COLO829 (cell line): ENCODE measurements at places on chromosomes 7 and 10.

DNA sequence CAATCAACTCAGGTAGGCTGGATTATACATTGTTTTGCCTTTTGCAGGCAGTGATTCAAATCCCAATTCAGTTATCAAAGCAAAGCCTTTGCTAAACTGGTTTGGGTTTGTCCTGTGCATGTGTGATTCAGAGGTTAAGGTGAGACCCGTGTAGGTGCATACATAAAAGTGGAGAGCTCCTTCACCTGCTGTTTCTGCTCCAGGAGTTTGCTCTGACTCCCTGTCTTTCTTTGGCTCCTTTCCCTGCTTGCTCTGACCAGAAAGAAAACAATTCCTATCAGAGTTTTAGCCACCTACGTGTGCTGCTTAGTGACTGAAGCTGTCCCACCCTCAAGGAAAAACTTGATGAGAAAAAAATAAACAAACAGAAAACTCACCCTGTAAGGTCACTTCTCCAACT lies 101.1 kb downstream of the TPST1 start:
- DNase-seq, result no peak

- DNase-seq, result no peak
Observed at GRCh38 chr7:32068411-32069101, 1.7 kb downstream of the PDE1C start.

- DNase-seq, result no peak
Observed at GRCh38 chr10:1406132-1406966, 331.0 kb downstream of the ADARB2 start.

- no peak for DNase-seq
Observed at GRCh38 chr7:70032649-70033048, 434.4 kb downstream of the AUTS2 start.

GRCh38 chr7:22564511-22565045 lies 64.6 kb upstream of the STEAP1B start:
- DNase-seq, result peak; percentile 80

DNA sequence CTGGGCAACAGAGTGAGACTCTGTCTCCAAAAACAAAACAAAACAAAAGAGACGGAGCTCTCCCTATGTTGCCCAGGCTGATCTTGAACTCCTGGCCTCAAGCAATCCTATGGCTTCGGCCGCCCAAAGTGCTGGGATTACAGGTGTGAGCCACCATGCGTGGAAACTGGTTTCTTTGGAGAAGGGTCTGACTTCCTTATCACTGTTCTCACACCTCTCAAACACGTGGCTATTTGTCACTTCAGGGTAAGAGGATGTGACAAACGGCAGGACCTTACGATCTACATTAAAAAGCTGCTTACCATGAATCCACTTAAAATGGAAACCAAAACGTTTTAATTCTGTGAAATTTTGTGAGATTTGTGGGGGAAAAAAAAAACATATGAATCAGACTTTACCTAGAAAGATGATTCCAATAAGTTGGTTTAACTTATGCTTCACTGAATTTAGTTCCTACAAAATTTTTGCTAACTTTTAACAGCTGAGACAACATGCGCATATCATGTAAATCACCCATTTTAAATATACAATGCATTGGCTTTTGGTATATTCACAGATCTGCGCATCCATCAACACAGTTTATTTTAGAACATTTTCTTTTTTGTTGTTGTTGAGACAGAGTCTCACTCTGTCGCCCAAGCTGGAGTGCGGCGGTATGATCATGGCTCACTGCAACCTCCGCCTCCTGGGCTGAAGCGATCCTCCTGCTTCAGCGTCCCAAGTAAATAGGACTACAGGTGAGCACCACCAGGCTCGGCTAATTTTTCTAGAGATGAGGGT lies 18.7 kb upstream of the FOXK1 start:
- no peak for DNase-seq

DNA sequence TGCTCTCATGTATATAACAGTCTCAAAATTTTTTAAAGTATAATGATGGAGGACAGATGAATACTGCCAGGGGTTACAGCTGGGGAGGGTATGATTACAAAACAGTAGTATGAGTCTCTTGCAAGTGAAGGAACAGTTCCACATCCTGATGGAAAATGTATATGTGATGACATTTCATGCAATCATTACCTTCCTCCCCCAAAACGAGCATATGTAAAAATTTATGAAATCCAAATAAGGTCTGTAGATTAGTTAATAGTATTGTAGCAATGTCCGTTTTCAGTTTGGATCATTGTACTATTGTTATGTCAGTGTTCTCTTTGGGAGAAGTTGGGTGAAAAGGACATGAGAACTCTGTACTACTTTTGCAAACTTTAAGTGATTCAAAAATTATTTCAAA lies 38.0 kb downstream of the DRGX start:
- DNase-seq, result no peak

- DNase-seq, result no peak
Observed at GRCh38 chr7:95279417-95279816, 44.9 kb downstream of the PON1 start.

- no peak for DNase-seq
Observed at GRCh38 chr10:22344249-22344648, 1.0 kb upstream of the SPAG6 start.

- DNase-seq, result no peak
Observed at GRCh38 chr10:133393401-133394063, 425 bp upstream of the MTG1 start.

- DNase-seq, result no peak
Observed at GRCh38 chr10:20953120-20953519, 56.0 kb upstream of the NEBL start.

GRCh38 chr10:51255381-51255780 lies 181.1 kb downstream of the PRKG1 start:
- DNase-seq, result no peak

GRCh38 chr7:16753932-16754855 lies 639 bp downstream of the TSPAN13 start:
- no peak for DNase-seq

GRCh38 chr7:12025246-12025645 lies 185.8 kb upstream of the TMEM106B start:
- no peak for DNase-seq

DNA sequence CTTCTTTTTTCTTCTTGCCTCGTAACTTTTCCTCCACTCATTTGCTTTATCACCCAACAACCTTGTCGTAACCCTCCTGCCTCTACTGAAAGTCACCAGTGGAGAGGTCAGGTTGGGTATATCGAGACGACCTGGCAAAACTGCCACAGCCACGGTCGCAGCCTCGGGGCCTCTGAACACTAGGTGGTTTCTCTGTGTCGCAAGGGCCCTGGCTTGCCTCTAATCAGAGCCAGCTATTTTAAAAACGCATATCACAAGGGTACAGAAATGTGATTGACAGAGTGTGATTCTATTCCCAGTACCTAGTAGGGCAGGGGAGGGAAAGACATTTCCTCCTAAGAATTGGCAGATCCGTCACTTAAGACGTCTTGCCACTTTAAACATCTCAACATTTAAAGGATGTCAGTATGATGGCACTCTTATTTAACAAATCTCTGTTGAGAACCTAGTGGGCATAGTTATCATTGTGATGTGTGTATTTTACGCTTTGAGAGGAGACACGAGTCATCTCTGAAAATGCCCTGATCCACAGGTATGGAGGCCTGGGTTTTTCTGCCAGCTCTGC lies 197.5 kb downstream of the ARHGAP21 start:
- DNase-seq, result no peak

DNA sequence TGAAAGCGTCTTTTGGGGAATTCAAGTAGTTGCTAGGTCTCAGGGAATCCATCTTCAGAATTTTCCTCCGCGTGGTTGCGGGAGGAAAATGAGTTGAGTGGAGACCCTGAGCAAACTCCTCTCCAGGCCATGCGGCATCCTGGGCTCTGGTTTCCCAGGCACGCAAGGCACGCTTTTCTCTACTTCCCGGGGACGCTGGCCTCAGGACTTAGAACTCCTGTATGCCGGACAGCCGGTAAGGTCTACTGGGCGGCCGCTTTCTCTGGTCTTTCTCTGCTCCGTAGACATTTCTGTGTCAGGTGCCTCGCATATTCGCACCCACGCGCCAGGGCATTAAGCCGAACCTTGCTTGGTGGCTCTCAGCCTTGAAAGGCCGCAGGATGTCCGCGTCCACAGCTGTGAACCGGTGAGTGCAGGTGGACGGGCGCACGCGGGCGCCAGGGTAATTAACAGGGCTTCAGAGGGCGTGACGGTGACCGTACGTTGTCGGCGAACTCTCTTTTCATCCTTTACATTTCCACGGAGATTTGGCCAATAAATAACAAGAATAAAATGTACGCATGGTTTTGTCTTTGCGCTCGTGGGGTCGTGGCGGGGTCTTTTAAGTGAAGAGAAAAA lies 992 bp upstream of the RBM20 start:
- no peak for DNase-seq

GRCh38 chr10:75035975-75036708 lies 75.3 kb upstream of the SAMD8 start:
- DNase-seq, result no peak

DNA sequence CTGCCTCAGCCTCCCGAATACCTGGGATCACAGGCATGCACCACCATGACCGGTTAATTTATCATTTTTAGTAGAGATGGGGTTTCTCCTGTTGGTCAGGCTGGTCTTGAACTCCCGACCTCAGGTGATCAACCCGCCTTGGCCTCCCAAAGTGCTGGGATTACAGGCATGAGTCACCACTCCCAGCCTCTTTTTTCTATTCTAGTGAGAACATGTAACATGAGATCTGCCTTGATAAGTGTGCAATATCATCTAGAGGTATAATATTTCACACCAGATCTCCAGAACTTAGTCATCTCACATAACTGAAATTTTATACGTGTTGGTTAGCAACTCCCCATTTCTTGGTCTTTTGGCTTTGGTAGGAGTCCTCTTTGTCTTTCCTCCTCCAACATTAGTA lies 656.9 kb downstream of the CNTNAP2 start:
- DNase-seq, result no peak

DNA sequence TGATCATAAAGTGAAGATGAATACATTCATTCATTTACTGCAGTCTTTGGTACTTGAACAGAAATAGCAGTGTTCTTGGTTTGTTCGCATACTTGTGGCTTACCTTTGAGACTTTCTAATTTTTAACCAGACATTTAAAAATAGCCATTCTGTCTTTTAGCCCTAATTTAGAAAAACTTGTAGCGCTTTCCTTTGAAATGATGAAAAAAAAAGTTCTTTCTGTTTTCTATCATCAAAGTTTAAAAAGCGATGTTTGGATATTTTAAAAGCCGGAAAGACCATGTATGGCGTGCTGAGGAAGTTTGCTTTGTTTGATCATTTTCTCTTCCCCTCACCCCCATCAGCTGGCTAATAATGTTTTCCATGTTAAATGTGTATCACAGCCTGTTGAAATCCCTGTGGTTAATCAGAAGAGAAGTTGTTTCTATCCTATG lies 116.3 kb downstream of the CUX1 start:
- DNase-seq, result peak; percentile 34

DNA sequence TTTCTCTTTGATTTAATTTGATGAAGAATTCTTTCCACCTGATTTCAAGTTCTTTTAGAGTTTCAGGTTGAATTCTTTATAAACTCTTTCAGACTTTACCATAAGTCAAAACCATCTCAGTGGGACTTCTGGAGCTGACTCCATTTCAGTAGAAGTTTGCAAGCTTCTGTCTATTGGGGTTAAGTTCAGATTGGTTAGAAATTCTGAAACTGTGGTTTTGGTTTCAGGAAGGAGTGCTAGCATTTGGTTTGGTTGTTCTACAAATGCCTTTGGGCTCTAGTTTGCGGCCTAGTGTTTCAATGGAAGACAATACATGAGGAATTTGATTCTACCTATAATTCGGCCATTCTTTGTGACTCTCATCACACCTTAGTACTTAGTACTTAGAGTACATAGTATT lies 176.8 kb upstream of the RHOBTB1 start:
- no peak for DNase-seq

- DNase-seq, result no peak
Observed at GRCh38 chr10:13139150-13139549, 22.2 kb upstream of the MCM10 start.

- DNase-seq, result no peak
Observed at GRCh38 chr10:22436893-22437619, 91.8 kb downstream of the SPAG6 start.

GRCh38 chr7:117986645-117987269 lies 113.5 kb upstream of the CTTNBP2 start:
- no peak for DNase-seq

GRCh38 chr7:13742811-13743210 lies 246.7 kb downstream of the ETV1 start:
- peak; percentile 23 for DNase-seq

DNA sequence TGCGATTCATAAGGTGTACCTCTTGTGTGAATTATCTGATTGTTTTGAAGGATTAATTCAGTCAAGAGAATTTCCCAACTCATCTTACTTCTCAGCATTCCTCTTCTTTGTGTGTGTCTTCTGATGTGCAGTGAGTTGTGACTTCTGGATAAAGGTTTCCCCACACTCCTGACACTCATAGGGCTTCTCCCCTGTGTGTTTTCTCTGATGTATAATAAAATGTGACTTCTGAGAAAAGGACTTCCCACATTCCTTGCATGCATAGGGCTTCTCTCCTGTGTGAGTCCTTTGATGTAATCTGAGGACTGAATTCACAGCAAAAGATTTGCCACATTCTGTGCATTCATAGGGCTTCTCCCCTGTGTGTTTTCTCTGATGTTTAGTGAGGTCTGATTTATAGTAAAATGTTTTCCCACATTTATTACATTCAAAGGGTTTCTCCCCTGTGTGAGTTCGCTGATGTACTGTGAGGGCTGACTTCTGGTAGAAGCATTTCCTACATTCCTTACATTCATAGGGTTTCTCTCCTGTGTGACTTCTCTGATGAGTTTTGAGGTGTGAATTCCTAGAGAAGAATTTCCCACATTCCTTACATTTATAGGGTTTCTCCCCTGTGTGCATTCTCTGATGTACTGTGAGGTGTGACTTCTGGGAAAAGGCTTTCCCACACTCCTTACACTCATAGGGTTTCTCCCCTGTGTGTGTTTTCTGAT lies 24.2 kb downstream of the ZNF25 start:
- DNase-seq, result no peak

DNA sequence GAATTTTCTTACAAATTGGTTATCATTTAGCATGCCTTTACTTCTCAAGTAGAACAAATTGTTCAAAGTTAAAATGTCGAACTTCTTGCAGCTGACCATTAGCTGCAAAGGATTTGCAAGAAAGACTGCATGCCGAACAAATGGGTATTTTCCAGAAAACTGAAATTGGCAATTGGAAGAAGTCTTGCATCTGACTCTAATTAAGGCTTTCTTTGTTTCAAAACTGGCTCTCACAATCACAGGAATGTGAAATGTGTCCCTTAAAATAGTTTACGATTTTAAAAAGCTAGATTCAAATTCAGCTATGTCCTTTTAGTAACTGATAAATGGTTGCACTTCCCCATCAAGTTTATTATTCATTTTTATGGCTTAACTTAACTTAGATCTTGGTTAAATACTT lies 207.9 kb downstream of the ARL4A start:
- no peak for DNase-seq

DNA sequence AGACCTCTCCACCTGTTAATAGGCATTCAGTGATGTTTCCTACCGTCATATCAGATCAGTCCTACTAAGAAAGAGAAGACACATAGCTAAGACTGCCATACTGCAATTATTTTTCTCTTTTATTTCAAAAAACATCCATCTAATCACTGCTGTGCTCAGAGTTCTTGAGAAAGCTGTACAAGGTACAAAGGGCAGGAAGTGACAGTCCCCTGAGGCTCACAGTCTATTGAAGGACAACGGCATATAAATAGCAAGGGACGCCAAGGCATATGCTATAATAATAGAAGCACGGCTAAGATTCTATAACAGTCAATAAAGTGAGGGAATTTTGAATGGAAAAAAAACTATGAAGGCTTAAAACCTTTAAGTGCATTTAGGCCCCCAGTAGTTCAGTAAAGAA lies 415.3 kb upstream of the NRP1 start:
- DNase-seq, result no peak

- no peak for DNase-seq
Observed at GRCh38 chr7:70805360-70805759, 326.6 kb upstream of the GALNT17 start.
